ENCODE measurements at places on chromosomes 16 and 17. TPM values are rescaled to one million over a fixed set of nuclear protein-coding genes. Genes with fewer than 3 reads are reported as not detected.

Gene ACE
- total RNA-seq: 0.71 TPM

Gene MED1
- 38.4 TPM for total RNA-seq

Gene CD300E
- total RNA-seq: not detected

Gene TRPV2
- 0.28 TPM for total RNA-seq

Gene PCTP
- 18.8 TPM for total RNA-seq

Gene NLRP1
- total RNA-seq: 3.0 TPM

Gene KRTAP9-4
- not detected for total RNA-seq
